ENCODE measurements at places on chromosomes 2 and 18.

GRCh38 chr2:121003391-121003790, 267.7 kb downstream of the GLI2 start:
- no peak for DNase-seq

- no peak for DNase-seq
These were observed 161.5 kb downstream of the NAPG start for GRCh38 chr18:10687161-10687925.

DNA sequence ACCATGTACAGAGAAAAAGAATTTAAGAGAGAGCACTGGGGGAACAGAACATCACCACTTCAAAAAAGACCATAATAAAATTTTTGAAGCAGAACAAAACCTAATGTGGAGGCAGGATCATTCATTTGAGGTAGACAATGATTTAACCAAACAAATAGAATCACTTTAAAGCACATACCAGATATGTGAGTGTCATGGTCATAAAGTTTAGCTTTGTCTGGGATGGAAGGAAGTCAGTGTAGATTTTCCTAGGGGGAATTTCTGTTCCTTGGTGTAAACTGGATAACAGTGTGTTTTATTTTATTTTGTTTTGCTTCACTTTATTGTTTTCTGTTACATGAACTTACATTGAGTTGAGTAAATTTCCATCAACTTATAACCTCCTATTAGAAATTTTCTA, 120.8 kb downstream of the CRIM1 start:
- no peak for DNase-seq

GRCh38 chr18:23166891-23167541, 31.7 kb downstream of the CABLES1 start:
- no peak for DNase-seq

- no peak for DNase-seq
These were observed 8.7 kb downstream of the CFAP221 start for GRCh38 chr2:119552902-119553301.

Data from stromal cell of bone marrow (primary cell).